ENCODE measurements at places on chromosomes 16 and 17.

DNA sequence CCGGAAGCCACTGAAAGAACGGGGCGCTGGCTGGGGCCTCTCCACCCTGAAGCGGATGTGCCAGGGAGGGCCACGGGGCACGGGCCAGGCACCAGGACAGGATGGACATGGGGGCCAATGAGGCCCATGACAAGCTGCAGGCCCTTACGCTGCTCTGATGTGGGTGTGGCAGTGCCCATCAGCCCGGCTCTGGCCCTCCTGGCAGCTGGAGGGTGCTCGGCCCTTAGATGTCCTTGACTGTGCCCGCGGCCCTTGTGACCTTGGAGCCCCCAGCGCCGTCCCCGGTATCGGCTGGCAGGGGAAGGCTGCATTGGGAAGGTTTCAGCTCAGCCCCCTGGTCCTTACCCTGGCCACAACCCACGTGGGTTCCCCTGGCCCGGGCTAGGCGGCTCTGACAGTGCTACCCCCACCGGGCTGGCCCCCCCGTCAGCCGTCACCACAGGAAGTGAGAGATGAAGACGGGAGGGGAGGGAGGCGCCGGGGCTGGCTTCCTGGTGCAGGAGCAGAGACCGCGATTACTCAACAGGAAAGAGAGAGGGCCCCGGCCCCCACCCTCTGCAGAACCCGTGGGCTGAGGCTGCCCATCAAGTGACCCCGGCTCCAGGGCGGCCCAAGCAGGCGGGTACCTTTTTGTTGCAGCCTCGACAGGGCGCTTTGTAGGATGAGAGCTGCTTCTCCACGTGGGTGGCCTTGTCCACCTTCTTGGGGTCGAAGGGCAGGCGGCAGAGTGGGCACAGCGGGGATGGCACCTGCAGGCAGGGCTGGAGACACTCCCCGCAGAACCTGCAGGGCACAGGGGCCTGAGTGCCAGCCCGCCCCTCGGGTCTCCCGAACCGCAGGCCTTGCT is 5.3 kb downstream of the RNF166 start:
- peak; percentile 96 for DNase-seq

DNA sequence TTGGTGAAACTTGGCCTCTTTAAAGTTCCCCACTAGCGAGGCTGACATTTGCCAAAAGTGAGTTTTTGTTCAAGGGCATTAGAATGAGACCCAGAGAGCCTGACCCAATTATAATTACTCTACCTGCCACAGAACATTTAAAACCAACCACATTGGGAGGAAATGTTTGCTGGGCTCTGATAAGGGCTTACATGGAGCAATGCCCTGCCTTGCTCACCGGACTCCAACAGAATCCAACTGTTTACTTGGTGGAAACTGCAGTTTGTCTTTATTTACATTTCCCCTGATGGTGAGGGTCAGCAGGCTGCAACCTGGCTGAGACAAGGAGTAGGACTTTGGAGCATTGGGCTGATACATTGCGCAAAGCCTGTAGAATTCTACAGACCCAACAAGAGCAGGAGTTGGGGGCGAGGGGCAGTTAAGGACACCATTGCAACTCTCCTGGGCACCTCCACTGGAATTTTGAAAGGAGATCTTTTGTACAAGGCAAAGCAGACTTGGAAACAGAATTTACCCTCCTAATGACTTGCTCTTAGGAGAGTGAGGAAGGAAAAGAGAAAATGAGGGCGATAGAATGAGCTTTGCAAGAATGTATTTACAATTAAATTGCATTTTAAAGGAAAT is 368.6 kb downstream of the SHISA9 start:
- no peak for DNase-seq

DNA sequence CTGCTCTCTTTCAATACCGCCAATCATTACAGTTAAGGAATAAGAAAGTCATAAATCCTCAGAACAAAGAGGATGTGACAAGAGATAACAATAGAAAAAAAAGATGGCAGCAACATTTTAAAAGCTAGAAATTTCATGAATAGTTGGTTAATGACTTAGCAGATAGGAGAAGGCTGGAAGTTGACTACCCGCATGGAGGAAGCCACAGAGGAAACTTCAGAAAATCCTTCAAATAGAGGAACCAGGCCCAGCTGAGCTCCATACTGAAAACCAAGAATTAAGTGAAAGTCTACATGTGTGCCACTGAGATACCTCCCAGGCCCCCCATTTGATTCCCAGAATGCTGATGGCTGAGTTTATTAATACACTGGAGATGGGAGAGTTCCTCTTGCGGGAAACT is 109.3 kb downstream of the GSG1L start:
- DNase-seq = no peak

DNA sequence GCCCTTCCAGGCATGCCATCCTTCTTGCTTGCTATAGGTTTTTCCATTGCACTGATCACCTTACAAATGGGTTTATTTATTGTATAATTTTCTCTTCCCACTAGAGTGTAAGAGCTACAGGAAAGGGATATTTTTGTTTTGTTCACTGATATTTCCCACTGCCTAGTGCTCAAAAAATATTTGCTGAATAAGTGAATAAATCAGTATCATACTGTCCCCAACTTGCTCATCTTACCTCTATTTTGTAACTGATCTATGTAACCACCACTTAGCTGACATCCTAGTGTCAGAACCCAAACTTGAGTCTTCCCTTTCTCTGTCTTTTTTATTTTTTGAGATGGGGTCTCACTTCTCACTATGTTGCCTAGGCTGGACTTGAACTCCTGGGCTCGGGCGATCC is 87.6 kb upstream of the TBC1D3K start:
- DNase-seq = no peak

DNA sequence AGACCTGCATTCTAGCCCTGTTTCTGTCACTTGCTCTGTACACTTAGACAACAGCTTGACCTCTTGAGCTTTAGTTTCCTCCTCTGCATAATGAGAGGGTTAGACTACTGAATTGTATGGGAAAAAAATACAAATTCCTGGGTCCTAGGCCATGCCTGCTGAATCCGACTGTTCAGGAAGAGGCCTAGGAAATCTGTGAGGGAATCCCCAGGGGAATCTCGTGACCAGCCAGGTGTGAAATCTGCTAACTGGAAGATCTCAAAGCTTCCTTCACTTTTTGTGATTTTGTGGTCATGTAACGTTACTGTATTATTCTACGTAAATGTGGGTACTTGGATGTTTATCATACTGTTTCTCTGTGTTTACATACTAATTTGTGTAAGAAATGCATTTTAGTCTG is 58.2 kb downstream of the CYLD start:
- no peak for DNase-seq

DNA sequence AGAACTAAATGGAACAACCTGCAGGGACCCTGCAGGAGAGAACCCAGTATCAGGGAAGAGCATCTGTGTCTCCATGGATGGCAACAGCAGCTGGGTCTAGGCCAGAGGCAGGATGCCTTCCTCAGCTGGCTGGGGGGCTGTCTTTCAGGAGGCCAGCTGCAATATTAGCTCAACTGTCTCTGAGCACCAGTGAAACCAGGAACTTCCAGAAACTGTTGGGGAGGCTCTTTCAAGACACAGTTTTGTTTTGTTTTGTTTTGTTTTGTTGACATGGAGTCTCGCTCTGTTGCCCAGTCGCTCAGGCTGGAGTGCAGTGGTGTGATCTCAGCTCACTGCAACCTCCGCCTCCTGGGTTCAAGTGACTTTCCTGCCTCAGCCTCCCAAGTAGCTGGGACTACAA is 7.6 kb downstream of the GPR142 start:
- DNase-seq = peak; percentile 27

GRCh38 chr17:38421871-38422827 is 6.1 kb upstream of the ARHGAP23 start:
- no peak for DNase-seq

DNA sequence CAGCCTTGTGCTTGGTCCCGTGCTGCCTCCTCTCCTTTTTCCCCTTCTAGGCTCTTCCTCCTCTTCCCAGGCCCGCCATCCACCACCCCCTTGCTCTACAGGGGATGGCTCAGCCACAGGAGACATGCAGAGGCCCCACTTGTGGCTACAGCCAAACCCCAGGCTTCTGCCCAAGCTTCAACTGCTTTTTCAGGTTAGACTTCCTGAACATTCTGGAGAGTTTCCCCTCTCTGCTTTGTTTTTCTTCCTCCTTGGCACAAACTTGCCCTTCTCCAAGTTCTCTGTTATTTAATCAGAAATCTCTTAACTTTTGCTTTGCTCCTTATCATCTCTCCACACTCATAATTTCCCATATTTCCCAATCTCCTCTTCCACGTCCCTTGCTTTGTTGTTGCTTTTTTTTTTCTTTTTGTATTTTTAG is 18.3 kb upstream of the HAS3 start:
- no peak for DNase-seq

DNA sequence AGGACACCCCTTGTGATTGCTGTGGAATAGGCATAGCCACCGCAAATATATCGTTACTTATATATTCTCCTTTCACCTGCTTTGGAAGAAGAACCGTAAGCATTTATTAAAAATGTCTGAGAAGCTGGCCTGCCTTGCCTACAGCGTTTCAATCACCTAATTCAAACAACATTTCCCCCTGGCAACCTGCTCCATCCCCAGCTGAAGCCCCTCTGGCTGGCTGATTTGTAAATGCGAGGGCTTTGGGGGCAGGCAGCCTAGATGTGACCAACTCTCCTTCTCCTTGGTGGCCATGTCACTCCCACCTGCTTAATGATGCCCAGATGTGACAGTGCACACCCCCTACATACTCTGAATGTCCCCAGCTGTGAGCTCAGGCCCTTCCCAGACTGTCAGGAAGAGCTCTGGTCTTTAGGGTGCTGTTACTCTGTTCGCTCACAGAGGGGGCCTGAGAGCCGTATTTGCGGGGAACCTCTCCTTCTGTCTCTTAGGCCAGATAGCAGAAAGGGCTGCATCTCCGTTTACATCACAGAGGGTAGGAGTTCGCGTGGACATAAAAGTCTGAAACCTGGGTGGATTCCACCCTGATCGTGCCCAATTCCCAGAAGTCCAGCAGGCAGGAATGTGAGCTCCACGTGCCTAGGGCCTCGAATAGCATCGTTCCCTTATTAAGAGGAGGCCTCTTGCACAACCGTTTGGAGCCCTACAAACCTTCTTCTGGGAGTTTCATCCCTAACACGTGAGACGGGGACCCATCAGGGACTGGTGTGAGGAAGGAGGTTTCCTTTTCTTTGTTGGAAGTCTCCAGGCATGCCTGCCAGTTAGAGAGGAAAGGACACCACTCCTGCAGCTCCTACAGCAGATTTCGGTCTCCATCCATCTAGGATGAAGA is 2.4 kb upstream of the SDK2 start:
- no peak for DNase-seq

GRCh38 chr17:15319452-15320010 is 21.9 kb downstream of the TEKT3 start:
- DNase-seq = no peak

- peak; percentile 46 for DNase-seq
These were observed 14.1 kb downstream of the CCL4 start for GRCh38 chr17:36117505-36118382.

- DNase-seq = no peak
These were observed 146.8 kb upstream of the GSE1 start for GRCh38 chr16:85466304-85466700.

GRCh38 chr16:69131167-69131838 is 1.1 kb downstream of the CHTF8 start:
- DNase-seq = peak; percentile 41

DNA sequence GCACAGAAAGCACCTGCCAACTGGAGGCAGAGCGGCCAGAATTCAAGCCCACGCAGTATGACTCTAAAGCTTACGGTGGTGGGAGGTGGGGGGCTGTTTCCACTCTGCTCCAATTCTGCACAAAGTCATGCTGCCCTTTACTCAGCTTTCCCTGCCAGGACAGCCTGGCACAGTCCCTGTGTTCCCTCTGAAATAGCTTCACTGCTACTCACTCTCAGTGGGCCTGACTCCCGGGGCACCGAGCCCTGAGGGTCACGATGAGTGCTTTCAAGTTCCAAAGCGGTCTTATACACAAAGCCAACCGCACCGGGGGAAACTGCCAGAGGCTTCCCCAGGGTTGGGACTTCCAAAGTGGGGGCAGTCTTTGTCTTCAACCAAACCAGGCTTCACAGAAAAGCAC is 306.1 kb upstream of the XYLT1 start:
- DNase-seq = no peak

- DNase-seq = no peak
These were observed 29.8 kb upstream of the SPPL2C start for GRCh38 chr17:45814622-45815606.

- DNase-seq = no peak
These were observed 743.1 kb downstream of the KCNJ18 start for GRCh38 chr17:22435231-22435974.

- DNase-seq = peak; percentile 97
These were observed at the start of gene IRF8 for GRCh38 chr16:85898521-85899442. TSS of gene IRF8 (plus strand) at chr16:85899162. CDS start at chr16:85903016, 3,854 bp downstream.

DNA sequence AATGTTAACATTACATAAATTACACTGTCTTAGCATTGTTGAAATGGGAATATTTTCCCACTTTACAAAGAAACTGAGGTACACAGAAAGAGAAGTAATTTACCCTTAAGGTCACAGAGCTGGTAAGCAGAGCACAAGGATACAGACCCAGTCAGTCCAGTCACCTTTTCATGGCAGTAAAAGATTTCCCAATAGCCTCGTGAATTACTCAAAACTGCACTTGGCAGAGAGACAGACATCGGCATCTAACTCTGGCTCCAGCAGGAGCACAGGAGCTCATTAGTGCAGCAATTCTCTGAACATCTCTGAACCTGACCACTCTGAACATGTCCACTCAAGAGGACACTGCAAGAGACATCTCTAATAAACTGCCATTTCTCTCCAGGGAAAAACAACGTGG is 3.1 kb downstream of the TEX2 start:
- DNase-seq = peak; percentile 47

DNA sequence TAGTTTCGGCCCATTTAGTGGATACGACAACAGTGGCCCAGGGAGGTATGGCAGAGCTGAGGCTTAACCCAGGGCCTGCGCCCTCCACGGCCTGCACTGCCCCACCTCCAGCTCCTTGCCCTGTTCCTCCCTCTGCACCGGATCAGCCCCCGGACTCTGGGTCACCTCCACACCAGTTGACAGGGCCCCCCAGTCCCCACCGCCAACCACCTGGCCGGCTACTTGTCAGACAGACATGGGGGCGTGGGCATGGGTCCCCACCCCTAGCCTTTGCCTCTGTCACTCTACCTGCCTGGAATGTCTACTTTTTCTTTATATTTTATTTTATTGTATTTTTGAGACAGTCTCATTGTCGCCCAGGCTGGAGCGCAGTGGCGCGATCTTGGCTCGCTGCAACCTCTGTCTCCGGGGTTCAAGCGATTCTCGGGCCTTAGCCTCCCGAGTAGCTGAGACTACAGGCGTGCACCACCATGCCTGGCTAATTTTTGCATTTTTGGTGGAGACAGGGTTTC is 3.0 kb upstream of the ACTG1 start:
- no peak for DNase-seq

GRCh38 chr17:81422776-81423697 is 27.8 kb downstream of the BAHCC1 start:
- DNase-seq = peak; percentile 95
